ENCODE measurements at places on chromosomes 5 and 9.

GRCh38 chr9:136944519-136945332 lies at the start of the genes C8G and FBXW5:
TSS of gene C8G (plus strand) at chr9:136945243. CDS start at chr9:136945321, 78 bp downstream.
TSS of gene FBXW5 (minus strand) at chr9:136944738. CDS start at chr9:136944083, 655 bp downstream.
- peak; percentile 94 for DNase-seq

DNA sequence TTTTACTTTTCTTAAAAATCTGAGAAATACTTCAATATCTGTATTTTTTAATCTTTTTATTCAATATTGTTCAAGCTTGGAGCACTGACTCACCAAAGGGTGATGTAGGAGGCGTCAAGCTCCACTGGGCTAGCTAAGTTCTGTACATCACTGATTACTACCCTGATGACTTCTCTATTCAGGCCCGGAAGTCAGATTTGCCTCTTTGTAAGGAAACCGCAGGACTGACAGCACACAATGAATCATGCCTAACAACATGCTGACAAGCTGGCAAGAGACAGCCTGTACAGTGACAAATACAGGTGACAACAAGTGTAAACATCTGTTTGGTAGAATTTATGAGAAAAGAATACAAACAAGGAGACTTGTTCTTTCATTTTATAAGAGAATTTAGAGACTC lies 627.9 kb upstream of the RORB start:
- DNase-seq: no peak

GRCh38 chr5:146340260-146341081 lies 1.8 kb downstream of the POU4F3 start:
- DNase-seq: peak; percentile 28

GRCh38 chr5:152181461-152181860 lies 223.6 kb downstream of the NMUR2 start:
- no peak for DNase-seq

GRCh38 chr9:121741228-121741918 lies 89.9 kb downstream of the DAB2IP start:
- no peak for DNase-seq

GRCh38 chr5:179319741-179320281 lies 25.4 kb downstream of the ADAMTS2 start:
- DNase-seq: no peak

DNA sequence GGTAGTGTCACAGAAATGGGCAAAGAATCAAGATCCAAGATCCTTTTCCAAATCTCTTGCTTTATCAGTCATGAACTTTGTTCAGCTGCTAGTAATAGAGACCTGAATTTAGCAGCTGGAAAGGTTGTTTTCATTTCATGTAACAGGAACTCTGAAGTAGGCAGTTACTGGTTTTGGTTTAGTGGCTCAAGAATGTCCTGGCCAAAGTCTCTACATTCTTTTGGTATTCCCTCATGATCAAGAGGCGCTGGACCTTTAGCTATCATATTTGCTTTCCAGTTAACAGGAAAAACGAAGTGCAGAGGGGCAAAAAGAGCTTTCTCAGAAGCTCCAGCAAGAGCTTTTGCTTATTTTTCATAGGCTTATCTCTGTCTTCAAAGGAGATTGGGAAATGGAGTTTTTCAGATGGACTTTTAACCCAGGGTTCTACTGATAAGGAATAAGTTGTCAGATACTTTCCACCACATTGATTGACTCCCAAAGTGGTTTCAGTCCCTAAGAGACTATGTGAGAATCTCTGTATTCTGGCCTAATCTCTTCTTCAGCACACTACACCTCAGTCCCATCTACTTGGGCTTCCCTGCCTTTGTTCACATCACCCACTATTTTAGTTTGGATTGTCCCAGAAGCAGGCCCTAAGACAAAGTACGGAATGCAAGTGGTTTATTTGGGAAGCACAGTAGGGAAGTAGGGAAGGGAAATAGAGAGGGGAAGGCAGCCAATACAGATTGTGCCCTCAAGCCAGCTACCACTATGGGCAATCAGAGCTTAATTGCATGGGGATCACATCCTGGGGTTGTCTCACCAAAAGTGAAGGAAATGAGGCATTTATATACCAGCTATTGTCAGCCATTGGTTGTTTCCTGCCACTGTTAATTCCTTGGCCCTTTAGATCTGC lies 359.3 kb downstream of the LRRC70 start:
- no peak for DNase-seq

- DNase-seq: no peak
These were observed 25.2 kb upstream of the MAP1B start for GRCh38 chr5:72082048-72082447.

DNA sequence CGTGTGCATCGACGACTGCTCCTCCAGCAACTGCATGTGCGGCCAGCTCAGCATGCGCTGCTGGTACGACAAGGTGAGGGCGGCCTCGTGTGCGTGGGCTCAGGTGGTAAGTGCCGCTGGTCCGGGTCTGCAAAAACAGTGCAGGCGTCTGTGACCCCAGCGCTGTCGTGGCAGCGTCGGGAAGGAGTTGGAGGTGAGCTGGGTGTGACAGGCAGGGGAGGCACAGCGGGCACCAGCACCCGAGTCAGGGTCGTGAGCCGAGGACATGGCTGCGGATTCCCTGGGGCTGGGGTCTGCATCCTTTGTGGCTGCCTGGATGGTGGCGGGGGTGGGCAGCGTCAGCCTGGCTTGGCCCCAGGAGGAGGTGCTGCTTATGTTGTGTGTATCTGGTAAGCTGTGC lies 63.1 kb upstream of the CACNA1B start:
- no peak for DNase-seq

GRCh38 chr5:90434116-90434714 lies 24.7 kb upstream of the CETN3 start:
- DNase-seq: peak; percentile 25

DNA sequence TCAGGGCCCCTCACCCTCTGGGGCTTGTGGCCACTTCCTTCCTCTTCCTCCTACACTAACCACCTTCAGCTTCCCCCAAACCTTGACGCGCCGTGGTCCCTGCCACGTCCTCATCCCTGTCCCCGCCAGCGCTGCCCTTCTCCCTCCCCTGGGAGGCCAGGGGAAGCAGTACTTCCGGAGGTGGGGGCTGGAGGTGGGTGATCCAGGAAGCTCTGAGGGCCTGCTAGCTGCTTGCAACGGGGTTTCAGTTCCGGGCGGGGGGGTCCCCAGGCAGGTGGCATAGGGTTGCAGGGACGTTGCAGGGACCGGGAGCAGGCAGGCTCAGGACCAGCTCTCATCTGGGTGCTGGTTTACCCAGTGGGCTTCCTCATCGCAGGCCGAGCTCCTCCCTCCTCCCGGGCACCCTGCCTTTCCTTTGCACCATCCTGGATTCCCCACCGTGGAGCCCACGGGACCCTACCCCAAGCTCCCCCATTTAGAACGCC lies 70.0 kb downstream of the RXRA start:
- DNase-seq: peak; percentile 48

DNA sequence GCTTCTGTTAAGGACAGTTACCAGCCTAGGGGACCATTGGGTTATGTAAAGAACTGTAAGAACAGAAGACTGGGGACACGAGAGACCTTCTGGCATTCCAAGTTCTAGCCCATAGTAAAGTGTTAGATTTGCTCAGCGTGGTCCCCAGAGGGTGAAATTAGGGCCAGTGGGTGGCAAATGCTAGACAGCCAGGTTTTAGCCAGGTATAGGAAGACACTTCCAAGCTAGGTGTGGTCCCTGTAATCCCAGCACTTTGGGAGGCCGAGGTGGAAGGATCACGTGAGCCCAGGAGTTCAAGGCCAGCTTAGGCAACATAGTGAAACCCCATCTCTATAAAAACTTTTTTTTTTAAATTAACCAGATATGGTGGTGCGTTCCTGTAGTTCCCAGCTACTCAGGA lies 34.3 kb downstream of the ATPSCKMT start:
- DNase-seq: no peak

DNA sequence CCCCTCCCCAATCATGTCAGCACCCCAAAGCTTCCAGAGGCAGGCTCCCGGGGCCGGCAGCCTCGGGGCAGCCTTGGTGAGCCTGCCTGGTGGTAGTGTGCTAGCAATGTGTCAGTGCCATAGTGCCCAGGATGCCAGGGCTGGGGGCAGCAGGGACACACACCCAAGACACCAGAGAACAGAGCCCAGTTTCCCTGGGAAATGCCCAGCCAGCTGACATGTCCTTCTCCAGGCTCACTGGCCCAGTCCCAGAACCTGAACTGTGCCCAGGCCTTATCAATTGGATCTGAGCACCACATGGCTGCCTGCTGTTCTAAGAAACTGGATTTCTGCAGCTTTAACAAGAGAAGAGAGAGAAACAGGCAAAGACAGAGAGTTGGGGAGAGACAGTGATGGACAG lies 74.9 kb upstream of the LRRTM2 start:
- DNase-seq: no peak

GRCh38 chr5:180441564-180442051 lies 52.6 kb upstream of the CNOT6 start:
- no peak for DNase-seq

DNA sequence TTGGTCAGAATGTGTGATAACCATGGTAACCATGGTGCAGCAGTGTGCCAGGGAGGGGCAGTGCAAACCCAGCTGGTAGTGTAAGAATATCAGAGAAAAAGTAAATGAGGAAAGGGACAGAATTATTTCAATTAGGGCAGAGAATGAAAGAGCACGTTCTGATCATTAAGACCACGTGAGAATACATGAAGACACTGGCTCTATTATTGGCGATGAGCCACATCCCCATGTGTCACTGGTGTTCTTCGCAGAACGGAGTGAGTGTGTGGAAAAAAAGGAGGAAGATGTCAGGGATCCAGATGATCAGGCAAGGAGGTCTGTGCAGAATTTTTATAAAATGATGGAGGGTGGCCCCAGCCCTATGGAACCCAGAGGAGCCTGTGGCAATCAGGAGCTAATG lies 315.5 kb downstream of the SEMA5A start:
- DNase-seq: no peak

GRCh38 chr5:65779643-65780042 lies 57.6 kb downstream of the NLN start:
- DNase-seq: no peak

DNA sequence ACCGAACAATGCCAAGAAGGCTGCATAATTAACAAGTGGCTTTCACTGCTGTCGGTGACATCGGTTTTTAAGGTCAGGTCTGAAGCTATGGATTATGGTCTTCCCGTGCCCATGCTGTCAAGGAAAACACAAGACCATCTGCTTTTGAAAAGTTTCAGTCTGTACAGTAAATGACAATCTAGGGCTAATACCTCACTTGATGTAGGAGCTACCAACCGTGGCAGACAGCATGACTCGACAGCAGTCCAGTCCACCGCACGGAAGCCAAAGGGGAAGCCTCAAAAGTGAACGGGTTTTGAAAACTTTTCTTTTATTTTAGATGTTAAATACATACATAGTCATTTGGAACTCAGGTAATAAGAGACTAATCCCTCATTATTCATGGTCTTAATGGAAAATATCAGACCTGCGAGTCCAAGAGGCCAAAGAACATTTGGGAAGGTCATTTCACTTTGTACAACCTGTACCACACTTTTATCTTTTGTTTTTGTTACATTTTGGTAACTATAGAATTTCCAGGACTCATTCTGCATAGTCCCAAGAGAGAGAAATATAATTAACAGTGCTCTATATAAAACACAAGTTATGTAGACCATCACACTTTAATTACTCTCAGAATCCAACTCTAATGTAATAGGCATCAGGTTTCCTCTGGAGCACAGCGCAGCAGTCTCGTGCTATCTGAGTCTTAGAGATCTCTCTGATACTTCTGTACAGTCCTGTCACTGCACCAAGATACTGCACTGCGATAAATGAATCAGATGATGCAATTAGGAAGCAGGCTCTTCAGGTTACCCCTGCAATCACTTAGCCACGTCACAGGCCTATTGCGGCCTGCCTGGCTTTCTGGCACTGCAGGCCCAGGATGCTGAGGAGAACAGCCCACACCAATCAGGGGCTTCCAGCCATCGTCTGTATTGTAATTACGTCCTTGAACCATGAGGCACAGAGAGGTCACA lies 184.9 kb downstream of the FANCC start:
- DNase-seq: no peak

- no peak for DNase-seq
These were observed 16.1 kb upstream of the RAB14 start for GRCh38 chr9:121217609-121218292.

DNA sequence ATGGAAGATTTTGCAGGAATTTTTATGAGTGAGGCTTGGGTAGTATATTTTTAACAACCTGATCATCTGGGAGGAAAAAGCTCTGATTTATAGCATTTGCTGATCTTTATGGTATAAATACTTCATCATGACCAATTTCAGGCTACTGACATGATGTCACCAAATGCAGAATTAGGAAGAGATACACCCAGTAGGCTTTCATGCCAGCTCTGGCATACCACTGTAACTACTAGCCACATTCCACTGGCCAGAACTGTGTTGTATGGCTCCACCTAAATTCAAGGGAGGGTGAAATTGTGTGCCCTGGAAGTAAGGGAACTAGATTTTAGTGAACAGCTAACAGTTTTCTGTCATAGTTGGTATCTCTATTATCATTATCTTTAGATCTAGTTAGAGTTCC lies 17.6 kb downstream of the AP3S1 start:
- no peak for DNase-seq

GRCh38 chr5:5420251-5420650 lies 2.2 kb upstream of the ICE1 start:
- DNase-seq: no peak

- no peak for DNase-seq
These were observed 50.7 kb downstream of the FAM170A start for GRCh38 chr5:119680080-119680479.

DNA sequence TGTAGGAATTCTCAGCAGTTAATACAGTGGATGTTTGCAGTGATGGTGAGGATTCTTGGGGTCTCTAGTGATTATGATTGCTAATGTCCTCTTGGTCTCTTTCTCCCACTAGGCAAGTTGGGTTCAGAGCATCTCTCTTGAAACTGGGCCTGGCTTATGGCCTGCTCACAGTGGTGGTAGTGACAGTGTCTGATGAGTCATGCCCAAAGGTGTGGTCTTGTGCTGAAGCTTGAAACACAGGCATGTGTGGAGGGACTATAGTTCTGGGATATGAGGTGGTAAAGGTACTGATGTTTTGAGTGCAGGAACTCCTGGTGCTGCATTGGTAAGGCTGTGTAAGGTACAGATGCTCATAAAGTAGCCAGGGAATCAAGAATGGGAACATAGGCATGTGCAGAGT lies 231.1 kb downstream of the FAM170A start:
- no peak for DNase-seq

GRCh38 chr9:81635521-81636254 lies 53.7 kb downstream of the TLE1 start:
- DNase-seq: no peak

- DNase-seq: no peak
These were observed 516 bp downstream of the MAST4 start for GRCh38 chr5:66596636-66597182.
